Dermis blood vessel endothelial cell (primary cell): ENCODE measurements at places on chromosomes 3 and 15. TPM values are rescaled to one million over a fixed set of nuclear protein-coding genes. Genes with fewer than 3 reads are reported as not detected.

Gene CTXN2
- total RNA-seq, result not detected in 2 replicates

Gene CPNE4
- not detected in 2 replicates for total RNA-seq

Gene SUCNR1
- under 0.01 TPM in 1 of 2 replicates, not detected in the other for total RNA-seq

Gene ZDHHC23
- 14.9 and 21.4 TPM in 2 replicates for total RNA-seq

Gene ZNF660
- total RNA-seq, result 0.79 and 2.2 TPM in 2 replicates

Gene LRTM1
- total RNA-seq, result not detected in 2 replicates

Gene CLDN11
- 103 and 515 TPM in 2 replicates for total RNA-seq

Gene RGMA
- 0.34 and 0.47 TPM in 2 replicates for total RNA-seq

Gene ISLR2
- total RNA-seq, result not detected in 2 replicates

Gene GNAT1
- not detected in 2 replicates for total RNA-seq

Gene CAMKV
- not detected in 2 replicates for total RNA-seq

Gene HCLS1
- total RNA-seq, result 19.4 and 30.0 TPM in 2 replicates

Gene SLC51A
- total RNA-seq, result not detected in 2 replicates

Gene EPHB3
- total RNA-seq, result under 0.01 and 0.23 TPM in 2 replicates

Gene MYO9A
- 33.2 and 44.9 TPM in 2 replicates for total RNA-seq

Gene PLCH1
- under 0.01 TPM in 1 of 2 replicates, not detected in the other for total RNA-seq

Gene TMEM266
- not detected in 2 replicates for total RNA-seq

Gene BNIP2
- total RNA-seq, result 322 and 364 TPM in 2 replicates

Gene METTL6
- 25.4 and 28.2 TPM in 2 replicates for total RNA-seq

Gene ANKUB1
- not detected in 2 replicates for total RNA-seq

Gene MYRIP
- 30.0 and 32.2 TPM in 2 replicates for total RNA-seq

Gene OSBPL10
- total RNA-seq, result 27.7 and 36.4 TPM in 2 replicates

Gene A4GNT
- not detected in 2 replicates for total RNA-seq

Gene REC114
- total RNA-seq, result not detected in 2 replicates

Gene CHRFAM7A
- 0.51 and 1.5 TPM in 2 replicates for total RNA-seq

Gene TMOD2
- 22.3 and 32.8 TPM in 2 replicates for total RNA-seq

Gene COL6A5
- total RNA-seq, result not detected in 2 replicates

Gene GNB4
- total RNA-seq, result 70.5 and 93.4 TPM in 2 replicates
